Neural progenitor cell (in vitro differentiated cells): ENCODE measurements at places on chromosomes 11 and 22.

DNA sequence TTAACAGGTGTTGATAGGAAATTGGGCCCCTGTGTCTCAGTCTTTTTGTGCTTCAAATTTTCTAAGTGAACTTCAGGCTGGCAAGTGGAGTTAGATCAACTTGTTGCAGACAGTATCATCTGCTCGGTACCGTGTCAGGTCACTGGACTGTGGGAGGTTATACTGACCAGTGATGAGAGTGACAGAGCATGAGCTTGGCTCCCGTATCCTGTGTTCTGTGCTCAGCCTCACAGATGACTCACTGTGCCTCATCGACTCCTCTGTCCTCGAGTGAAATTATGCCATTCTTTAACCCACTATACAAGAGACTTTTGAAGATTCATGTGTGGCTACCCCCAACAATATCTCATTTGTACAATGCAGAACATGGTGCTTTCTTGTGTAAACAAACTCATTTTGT lies 7.9 kb downstream of the GRAP2 start:
- no peak for DNase-seq

- DNase-seq = no peak
Observed at GRCh38 chr11:66287889-66288670, 863 bp downstream of the YIF1A start.

DNA sequence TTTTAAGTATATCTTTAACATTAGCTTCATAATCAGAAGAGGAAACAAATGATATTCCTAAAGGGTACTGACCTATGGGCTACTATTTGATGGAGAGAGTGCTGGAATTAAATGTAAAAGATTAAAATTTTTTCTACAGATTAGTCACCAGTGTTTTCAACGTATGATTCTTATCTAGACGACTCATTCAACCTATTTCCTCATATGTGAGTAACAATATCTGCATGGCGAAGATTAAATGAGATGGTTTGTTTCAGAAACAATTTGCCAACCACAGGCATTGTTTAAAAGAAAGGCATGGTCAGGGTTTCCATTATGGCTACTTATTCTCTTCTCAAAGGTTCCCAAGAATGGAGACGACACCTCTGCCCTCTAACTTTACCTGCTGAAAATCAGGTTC lies 20.4 kb downstream of the OR56B4 start:
- no peak for DNase-seq

DNA sequence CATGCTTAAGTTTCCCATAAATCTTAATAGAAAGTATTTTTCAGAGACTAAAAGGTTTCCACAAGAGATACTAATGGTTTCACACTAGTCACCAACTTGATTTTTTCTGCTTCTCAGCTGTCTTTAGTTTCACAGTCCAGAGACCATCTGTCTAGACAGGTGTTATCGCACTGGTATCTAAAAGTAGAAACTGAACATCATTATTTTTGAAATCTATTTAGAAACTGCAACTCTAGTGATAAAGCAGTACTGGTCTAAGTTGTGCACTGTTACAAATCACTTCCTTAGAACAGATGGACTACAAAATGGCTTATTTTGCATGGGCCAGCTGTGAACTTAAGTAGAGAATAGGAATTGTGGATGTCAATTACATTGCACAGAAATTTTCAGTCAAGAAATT lies 78.0 kb downstream of the CNTN5 start:
- DNase-seq = no peak

- no peak for DNase-seq
Observed at GRCh38 chr22:37010174-37010573, 9.1 kb downstream of the TST start.

DNA sequence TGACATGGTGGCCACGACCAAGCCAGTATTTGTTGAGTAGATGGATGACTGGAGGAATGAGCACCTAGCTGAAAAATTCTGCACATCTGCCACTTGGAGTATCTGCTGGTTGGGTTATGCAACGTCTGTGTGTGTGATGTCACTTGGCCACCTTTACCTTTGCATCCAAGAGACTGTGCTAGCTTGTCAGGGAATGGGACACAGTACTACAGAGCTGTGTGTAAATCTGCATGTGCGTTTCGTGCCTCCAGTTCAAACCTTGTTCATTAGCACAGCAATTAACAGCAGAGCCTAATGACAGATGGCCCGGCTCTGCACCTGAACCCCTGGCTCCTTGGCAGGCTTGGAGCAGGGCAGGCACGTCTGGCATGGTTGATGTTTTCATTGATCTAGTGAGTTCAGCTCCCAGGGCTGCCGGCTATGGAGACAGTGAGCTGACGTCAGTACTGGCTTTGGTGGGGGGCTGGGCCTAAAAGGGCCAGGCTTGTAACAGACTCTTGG lies 188.4 kb upstream of the NAV2 start:
- no peak for DNase-seq

DNA sequence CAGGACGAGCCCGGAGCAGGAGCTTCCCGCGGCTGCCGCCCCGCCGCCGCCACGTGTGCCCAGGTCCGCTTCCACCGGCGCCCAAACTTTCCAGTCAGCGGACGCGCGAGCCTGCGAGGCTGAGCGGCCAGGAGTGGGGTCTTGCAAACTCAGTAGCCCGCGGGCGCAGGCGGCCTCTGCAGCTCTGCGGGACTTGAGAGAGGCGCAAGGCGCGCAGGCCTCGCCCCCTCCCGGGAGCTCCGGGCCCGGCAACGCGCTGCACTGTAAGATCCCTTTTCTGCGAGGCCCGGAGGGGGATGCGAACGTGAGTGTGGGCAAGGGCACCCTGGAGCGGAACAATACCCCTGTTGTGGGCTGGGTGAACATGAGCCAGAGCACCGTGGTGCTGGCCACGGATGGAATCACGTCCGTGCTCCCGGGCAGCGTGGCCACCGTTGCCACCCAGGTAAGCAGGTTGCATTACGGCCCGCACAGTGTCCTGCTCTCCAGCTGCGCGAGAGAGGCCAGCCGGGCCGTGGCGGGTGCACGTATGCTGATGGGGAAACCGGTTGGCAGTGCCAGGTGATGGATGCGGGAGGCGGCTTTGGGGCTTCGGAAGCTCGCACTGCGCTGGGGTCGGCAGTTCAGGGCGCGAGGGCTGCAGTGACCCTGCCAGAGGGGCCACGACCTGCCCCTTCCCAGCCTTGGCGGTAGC lies 2.0 kb downstream of the SLC6A5 start:
- peak; percentile 71 for DNase-seq

DNA sequence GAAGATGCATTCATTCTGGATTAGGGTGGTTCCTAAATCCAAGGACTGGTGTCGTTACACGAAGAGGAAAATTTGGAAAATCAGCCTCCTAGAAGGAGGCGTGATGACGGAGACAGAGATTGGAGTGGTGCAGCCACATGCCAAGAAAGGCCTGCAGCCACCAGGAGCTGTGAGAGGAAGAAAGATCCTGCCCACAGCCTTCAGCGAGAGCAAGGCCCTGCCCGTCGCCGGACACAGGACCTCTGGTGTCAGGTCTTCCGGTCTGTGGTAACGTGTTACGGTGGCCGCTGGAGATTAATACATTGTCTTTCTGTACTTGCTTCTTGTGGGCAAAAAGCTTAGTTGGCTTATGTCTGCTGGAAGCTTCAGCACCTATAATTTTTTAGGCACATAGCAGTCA lies 1045.8 kb downstream of the BRD1 start:
- DNase-seq = no peak

DNA sequence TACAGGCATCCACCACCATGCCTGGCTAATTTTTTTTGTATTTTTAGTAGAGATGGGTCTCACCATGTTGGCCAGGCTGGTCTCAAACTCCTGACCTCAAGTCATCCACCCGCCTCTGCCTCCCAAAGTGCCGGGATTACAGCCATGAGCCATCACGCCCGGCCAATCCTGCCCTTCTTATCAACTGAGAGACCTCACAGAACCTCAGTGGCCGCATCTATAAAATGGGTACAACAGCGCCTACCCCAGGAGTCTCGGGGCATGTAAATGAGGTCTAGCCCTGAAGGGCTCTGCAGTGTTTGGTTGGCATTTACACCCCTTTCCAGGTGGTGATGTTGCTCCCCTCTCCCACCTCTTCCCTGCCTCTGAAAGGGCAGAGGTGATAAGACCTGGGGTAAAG lies 11.7 kb downstream of the SYNGR1 start:
- DNase-seq = no peak

DNA sequence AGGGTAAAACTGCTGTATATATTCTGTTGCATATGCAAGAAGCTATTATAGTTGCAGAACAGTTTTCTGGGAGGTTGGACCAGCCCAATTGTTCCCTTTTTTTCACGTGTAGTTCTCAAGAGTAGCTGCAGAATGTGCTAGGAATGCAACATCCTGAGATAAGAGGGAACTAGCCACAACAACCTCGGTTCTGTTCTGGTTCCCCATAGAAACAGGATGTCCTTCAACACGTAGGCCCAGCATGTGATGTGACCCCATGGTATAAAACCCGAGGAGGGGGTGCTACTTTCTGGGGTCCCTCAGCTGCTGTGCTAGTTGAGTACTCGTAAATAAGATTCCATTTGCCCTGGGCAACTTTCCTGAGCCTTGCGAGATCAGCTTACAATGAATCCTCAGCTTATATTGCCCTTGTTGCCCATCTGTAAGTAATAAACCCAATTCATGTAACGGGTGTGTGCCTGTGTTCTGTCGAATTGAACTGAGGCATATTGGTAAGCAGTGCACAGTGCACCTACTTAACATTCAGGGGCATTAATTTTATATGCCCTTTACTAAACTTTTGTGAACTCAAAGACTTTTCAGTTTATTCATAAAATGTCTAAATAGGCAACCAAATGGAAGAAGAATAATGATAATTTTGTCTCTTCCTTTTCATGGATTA lies 23.0 kb upstream of the TRAF6 start:
- no peak for DNase-seq

- DNase-seq = no peak
Observed at GRCh38 chr11:111403051-111403726, 24.1 kb upstream of the POU2AF1 start.

DNA sequence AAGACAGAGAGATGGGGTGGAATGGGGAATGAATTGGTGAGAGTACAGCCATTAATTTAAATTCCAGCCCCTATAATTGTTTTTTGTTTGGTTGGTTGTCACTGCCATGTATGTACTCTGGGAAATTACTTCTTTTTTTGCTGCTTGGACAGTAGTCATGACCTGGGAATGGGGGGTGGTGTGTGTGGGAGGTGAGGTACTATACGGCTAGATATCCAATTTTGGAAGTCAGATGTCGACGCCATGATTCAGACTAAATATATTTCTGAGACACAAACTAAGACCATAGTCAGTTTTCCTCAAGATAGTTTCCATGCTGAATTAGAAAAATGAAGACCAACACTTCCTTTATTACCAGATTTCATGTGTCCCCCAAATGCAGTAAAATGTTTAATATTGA lies 7.4 kb upstream of the BDNF start:
- no peak for DNase-seq

DNA sequence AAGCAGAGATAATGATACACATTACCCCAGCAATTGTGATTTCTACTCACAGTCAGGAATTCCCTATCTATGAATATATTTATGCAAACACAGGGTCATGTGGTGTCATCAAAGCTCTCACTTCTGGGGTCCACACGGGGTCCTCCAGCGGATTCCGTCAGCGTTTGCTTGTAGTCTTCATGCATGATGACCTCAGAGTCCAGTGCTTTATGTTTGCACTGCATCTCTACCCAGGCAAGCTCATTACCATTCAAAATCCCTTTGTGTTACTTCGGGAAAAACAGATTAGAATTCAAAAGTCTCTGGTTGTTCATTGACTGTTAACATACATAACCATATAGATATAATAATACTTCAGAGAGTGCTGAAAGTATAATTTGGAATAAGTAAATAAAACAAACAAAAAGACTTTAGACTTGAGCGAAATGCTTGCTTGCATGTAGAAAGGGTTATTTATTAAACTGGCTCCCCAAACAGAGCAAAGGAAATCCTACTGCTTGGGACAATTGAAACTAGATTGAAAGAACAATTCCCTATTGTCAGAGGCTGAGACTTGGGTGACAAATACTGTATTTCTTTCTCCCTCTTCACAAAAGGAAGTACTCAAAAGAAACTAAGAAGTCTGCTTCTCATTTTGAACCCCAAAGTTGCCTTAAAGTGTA lies 423.1 kb downstream of the ETS1 start:
- peak; percentile 15 for DNase-seq

DNA sequence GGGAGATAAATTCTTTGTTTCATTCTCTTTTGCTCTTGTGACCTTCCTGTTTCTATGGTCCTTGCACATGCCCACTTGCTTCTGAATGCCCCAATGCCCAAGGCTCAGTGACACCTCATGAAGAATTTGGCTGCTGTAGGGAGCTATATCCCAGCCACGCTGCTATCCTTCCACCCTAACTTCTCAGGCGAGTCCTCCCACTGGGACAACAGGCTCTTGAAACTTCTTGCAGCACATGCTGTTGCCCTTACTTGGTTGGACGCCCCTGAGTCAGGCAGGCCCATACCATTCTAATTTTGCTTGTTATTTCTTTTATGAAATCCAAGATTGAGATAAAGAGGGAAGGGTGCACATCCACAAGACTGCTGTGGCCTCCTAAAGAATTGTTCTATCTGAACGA lies 57.6 kb upstream of the BLID start:
- DNase-seq = no peak

- DNase-seq = no peak
Observed at GRCh38 chr11:113241636-113242054, 72.7 kb upstream of the TTC12 start.

DNA sequence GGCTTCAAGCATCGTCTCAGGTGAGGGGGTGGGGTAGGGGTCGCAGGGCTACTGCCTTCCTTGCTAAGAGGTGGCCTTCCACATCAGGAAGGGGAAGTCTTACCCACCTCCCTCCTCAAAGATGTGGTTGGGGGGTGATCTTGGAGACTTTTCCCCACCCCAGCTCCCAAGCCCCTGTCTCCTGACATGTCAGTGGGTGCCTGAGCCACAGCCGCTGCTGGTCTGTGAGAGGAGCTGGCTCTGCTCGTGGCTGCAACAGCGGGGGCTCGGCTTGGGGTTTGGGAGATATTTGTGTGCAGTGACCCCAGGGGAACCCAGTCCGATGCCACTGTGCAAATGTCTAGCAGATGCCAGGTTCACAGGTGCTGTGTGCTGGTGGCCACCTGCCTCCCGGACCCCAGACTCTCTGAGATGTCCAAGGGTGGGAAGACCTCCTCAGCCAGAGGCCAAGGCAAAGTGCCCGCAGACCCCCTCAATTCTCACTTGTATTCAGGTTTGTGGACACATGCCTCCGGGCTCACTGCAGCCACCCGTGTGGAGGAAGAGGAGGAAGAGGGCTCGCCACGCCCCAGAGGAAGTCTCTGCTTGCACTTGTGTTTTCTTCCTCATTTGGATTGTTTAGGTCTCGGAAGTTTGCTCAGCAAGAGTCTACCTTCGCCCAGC lies 1.9 kb downstream of the KCNQ1 start:
- DNase-seq = no peak

DNA sequence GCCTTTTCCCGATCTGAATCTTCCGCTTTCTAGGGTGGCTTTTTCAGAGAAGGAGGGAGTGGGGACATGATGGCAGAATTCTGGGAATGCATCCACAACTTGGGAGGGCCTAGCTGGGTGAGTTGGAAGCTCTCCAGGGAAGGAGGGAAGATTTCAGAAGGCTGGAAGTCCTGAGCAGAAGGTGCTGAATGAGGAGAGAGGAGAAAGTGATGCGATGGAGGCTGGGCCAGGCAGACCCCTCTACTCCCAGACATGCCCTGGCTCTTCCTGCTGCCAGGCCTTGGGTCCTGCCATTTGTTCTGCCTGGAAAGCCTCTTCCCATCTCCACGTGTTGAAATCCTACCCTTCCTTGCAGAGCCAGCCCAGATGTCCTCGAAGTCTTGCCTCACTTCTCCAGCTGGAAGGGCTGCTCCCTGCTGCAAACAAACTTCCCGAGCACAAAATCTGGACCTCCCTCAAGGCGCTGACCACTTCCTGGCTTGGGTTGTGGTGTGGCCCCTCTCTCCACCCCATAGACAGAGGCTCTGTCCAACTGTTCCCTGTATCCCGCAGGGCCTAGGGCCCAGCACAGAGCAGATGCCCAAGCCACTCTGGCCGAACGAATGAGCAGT lies 16.8 kb downstream of the LRRC32 start:
- no peak for DNase-seq
